ENCODE measurements at places on chromosomes 13 and 19.

GRCh38 chr19:18949858-18950257, 8.8 kb upstream of the HOMER3 start:
- DNase-seq = no peak

DNA sequence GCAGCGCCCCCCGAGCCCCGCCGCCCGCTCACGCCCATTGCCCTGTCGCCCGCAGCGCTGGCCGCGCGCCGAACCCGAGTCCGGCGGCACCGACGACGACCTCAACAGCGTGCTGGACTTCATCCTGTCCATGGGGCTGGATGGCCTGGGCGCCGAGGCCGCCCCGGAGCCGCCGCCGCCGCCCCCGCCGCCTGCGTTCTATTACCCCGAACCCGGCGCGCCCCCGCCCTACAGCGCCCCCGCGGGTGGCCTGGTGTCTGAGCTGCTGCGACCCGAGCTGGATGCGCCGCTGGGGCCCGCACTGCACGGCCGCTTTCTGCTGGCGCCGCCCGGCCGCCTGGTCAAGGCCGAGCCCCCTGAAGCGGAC, 518 bp downstream of the KLF2 start:
- no peak for DNase-seq

DNA sequence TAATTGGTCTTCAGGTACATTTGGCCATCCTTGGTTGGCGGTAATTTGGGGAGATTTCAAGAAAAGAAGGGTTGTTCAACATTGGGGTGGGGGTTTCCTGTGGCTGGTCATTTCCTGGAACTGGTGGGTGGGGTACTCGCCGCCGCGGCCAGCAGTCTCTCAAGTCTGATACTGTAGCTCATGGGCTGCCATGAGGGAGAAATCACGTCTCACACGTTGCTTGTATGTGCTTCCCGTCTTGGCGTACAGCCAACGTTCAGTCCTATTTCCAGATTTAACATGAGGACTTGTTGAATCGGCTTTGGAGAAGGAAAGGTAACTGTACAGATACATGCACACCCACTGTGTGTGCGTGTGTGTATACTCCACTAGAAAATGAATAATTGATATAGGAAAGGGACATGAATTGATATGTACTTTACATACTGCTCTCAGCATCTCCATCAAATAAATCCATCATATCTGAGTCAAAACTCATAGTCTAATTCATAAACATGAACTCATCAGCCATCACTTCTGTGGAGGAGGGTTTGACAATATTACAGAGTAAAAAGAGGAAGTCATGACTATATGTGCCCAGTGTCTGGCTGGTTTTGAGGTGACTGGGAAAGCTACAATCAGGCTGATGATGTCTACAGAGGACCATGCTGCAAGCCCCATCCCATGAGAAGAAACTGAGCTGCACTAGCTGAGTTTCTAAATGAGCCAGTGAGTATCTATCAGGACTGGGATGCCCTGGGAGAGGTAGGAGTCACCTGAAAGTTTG, 418.1 kb downstream of the TSHZ3 start:
- no peak for DNase-seq

GRCh38 chr13:114106991-114107685, 25.3 kb downstream of the RASA3 start:
- no peak for DNase-seq

GRCh38 chr19:10812902-10813404, 23.1 kb downstream of the TMED1 start:
- DNase-seq = peak; percentile 78

DNA sequence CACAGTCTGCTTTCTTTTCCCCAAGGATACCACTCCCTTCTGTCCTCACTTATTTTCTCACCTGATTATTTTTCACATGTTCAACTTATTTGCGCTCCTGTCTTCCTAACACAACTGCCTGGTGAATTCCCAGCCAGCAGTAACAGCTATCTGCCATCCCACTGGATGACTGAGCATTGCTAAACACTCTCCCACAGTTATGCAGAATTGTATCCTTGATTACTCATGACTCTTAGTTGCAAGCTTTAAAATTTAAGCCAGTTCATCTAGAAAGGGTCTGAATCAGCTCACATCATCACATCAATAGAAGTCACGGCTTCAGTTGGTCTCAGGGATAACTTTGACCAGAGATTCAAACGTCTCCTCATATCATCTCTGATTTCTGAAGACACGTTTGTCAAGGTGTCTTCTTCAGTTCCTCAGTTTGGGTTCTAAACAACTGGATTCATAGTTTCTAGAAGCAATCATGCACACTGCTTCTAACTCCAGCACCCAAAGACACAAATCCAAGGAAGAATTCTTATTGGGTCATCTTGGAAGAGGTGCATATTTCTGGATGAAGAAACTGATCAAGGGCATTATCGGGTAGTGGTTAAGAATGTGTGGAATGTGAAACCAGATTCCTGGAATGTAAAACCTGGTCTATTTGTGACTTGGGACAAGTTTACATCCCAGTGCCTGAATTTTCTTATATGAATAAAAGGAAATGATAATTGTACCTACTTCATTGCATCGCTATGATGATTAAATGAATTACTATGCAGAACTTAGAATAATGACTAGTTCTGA, 13.9 kb upstream of the DACH1 start:
- no peak for DNase-seq

DNA sequence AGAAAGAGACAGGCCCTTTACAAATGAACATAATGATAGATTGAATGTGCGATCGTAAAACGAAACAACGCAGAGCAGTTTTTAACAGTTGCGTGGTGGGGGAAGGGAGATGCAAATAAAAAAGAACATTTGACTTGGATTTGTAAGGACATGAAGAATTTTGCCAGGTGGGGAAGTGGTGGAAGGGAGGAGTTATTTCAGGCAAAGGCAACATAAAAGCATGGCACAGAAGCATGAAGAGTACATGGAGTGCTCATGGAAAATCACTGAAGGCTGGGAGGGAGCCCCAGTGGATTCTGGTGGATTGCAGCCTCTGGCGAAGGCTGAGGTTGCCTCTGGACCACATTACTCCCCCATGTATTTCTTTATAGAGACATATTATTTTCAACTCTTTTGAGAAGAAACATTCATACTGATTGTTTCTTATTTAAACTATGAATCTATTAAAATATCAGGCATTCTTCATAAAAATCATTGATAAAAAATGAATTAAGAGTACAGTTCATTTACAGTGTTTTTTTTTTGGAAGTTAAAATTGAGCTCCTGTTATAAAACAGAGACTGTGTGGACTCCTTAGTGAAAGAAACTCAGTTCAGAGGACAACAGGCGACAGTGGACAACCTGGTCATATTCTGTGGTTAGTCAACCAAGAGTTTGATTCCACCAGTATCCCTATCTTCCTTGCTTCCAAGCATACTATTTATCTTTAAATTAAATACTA, 57.5 kb downstream of the STARD13 start:
- DNase-seq = no peak

DNA sequence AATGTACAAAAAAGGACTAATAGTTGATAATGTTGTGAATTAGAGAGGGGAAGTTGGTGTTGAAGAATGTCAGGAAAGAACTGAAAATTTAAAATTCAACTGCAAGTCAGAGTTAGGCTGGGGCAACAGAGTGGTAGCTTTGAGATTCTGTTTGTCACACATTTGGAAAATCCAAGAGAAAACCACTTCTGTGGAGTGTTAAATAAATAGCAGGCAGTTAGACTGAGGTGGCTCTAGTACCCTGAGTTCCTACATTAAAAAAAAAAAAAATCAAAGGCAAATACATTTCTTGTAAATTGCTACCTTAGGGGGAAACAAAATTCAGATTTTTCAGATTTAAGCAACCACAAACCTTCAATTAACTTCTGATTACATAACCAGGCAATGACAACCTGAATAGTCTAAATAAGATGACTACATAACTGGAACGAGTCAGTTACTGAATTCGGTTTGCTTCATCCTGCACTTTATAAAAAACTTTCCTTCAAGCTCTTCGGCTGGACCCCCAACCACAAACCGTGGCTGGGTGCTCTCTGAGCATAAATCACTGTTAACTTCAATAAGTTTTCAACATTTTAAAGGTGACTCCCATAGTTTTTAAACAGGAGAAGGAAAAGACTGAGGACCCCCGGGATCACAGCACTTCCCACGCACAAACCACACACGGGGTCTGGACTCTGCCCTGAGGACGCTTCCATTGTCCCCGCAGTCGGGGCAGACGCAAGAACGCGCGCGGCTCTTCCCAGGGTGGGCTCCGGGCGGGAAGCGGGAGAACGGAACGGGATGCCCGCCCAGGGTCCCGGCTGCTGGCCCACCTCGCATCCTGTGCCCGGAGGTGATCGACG, 725 bp downstream of the ZNF682 start:
- no peak for DNase-seq

GRCh38 chr13:23754506-23754905, 134.7 kb downstream of the MIPEP start:
- DNase-seq = no peak

GRCh38 chr19:32798201-32798600, 71.4 kb downstream of the SLC7A9 start:
- DNase-seq = no peak

DNA sequence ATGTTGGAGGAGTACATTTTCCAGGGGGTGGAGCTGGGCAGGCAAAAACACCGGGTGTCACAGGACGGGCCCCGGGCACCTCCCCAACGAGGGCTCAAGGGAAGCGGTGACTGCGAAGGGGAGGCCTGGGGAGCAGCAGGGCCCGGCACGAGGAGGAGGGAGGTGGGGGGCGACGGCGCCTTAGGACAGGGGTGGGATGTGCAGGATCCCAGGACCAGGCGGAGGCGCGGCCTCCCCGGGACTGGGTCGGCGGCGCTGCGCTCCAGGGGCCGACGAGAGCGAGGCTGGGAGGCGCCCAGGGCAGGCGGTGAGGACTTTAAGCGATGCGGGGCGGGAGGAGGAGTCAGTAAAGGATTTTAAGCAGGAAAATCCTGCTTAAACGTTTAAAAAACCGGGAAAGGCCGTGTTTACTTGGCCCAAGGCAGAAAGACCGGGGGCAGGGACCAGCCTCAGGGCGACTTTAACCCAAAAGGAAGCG, 427 bp downstream of the ZNF160 start:
- peak; percentile 34 for DNase-seq

GRCh38 chr13:67258482-67258881, 28.3 kb upstream of the PCDH9 start:
- peak; percentile 6 for DNase-seq

DNA sequence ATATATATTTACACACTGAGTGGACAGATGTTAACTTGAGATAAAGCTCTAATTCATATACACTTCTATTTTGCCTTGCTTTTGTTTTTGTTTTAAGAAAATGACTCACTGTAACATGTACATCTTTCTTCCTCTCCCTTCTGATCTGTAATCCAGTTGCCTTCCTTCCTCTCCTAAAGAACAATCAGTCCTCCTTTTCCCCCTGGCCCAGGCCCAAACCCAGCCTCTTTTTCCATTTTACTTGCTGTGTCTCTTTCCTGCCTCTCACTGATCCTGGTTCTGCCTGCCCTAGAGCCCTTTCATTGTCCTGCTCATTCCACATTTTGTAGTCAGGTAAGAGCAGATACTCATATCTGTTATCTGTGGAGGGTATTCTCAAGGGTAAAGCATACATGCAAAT, 50.8 kb downstream of the ZAR1L start:
- DNase-seq = peak; percentile 9

- DNase-seq = no peak
Observed at GRCh38 chr13:85935868-85936467, 136.7 kb upstream of the SLITRK6 start.

- peak; percentile 60 for DNase-seq
Observed at GRCh38 chr13:30679483-30680330, 55.6 kb upstream of the ALOX5AP start.

GRCh38 chr13:75801388-75801945, 165.3 kb downstream of the LMO7 start:
- DNase-seq = no peak

DNA sequence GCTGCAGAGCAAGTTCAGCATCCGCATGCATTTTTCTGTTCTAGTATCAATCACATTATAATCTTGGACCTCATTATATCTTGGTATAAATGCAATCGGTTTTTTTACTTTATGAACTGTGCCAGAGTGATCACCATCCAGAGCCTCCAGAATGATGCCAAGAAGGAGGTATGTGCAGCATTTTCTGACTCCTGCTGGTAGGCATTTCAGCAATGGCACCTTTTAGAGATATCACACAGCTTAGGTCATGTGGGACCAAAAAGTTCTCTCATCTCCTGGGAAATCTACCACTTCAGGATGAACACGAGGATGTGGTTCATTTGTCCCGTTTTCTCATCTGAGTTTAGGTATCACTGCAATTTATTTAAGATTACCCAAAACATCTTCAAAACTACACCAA, 220.4 kb downstream of the VWA8 start:
- DNase-seq = no peak

DNA sequence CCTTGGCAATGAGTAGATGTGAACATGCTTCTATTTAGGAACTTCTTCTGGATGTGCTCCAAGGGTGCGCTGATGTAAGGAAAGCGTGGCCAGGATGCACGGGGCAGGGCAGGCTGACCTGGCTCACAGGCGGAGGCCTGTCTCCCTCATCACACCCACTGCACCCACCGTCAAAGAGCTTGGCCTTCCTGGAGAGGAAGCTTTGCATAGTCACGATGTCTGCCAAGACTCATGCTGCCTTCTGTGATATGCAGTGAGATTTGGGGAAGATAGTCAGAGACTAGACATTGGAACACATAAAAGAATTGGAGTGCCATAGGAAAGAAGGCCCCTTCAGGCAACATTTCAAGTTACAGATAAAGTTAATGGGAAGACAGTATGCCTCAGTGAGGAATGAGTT, 82.0 kb downstream of the MYO16 start:
- DNase-seq = no peak

- peak; percentile 1 for DNase-seq
Observed at GRCh38 chr13:62626771-62627170, 1211.1 kb upstream of the PCDH20 start.

DNA sequence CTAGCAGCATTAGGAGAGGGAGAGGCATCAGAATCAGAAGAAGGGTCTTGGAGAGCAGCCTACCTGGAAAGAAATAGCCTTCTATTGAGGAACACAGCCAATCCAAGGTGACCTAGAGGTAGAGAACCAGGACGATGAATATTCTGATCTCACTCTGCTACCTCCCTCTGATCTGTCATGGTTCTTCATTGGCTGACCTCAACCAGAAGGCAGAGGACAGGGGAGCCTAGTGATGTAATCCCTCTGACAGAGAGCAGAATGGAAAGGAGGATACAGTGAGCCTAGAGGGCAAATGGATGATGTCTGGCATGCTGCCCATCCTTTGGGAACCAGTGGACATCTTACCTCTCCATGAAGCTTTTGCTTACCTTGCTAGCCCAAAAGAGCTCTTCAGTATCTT, 3.6 kb downstream of the ZNF507 start:
- no peak for DNase-seq

Data from KBM-7 (cell line).